T-cell (primary cell): ENCODE measurements at places on chromosomes 3 and 15.

- DNase-seq: no peak
These were observed 487.9 kb upstream of the SGO1 start for GRCh38 chr3:20673866-20674265.

DNA sequence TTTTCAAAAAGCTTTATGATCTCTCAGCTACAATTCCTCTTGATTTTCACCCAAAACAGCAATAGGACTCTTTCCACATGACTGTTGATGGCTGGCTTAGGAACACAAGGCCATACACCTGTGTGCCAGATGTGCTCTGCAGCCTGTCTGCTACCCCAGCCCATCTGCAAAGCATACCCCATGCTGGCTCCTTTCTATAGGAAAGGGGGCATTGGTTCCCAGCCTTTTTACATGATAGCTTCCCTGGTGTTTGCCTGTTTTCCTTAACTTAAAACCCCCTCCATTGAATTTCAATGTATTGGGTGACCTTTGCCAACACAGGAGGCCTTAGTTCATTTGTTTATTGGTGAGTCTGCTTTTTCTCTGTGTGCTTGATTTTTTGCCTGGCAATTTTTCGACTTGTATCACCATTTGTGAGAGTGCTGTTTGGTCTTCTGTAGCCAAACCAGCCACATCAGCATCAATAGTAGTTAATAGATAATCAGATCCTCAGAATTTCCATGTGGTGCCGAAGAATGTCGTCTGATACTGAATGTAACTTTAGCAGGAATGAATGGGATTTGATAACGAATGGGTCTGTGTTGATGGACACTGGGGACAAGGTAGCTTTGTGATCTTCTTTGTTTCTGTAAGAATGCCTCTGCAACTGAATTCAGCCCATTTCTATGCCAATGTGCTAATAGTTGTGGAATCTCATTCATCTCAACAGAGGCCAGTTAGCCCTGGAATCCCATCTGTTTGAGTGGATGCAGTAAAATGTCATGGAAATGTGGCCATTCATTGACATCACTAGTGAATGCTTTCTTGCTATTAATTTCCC, 272.2 kb upstream of the RARB start:
- no peak for DNase-seq

- DNase-seq: no peak
These were observed 637 bp upstream of the CCNDBP1 start for GRCh38 chr15:43184407-43185124.

GRCh38 chr3:45509038-45509767, 85.3 kb upstream of the LIMD1 start:
- no peak for DNase-seq

- DNase-seq: no peak
These were observed 332.0 kb downstream of the FHIT start for GRCh38 chr3:60919296-60919695.

DNA sequence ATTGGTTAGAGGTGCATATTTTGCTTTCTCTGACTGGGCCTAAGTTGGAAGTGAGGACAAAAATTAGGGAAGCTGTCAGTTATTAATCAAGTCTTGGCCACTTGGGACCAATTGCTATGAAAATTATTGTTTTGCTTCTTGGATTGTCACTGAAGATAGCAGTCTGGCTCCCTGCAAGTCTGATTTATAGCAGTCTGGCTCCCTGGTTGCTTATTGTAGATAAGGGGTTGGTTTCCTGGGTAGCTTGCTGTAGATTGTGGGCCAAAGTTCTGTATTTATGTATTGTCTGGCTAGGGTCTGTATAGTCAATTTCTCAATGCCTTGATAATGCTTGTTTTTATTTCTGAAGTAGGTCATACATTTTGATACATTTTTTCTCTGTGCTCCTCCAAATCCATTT, 13.3 kb upstream of the DRD3 start:
- DNase-seq: no peak

DNA sequence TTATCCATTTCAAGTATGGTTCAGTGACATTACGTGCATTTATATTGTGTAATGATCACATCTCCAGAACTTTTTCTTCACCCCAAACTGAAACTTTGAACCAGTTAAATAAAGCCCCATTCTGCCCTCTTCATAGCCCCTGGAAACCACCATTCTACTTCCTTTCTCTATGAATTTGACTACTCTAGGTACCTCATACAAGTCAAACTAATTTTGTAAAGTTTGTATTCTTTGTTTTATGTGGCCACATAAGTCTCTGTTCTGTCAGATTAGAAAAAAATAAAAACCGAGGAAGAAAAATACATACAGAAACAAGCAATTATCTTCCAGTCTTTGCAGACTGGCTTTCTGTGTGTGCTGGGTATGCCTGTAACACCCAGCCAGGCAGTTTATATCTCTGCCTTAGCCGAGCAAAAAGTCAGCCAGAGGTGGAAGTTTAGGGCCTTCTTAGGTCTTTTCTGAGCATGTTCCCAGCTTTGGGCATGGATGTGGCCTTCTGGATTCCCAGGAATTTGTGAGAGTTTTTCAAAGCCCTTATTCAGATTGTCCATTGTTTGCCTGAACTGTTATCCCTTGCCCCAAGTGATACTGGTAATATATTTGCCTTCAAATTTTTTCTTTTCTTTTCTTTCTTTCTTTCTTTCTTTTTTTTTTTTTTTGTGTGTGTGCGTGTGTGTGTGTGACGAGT, 6.0 kb upstream of the GRAMD1C start:
- DNase-seq: no peak

GRCh38 chr3:48617559-48617958, 4.0 kb downstream of the TMEM89 start:
- no peak for DNase-seq

- DNase-seq: no peak
These were observed 749 bp downstream of the SRGAP3 start for GRCh38 chr3:9248522-9249271.

DNA sequence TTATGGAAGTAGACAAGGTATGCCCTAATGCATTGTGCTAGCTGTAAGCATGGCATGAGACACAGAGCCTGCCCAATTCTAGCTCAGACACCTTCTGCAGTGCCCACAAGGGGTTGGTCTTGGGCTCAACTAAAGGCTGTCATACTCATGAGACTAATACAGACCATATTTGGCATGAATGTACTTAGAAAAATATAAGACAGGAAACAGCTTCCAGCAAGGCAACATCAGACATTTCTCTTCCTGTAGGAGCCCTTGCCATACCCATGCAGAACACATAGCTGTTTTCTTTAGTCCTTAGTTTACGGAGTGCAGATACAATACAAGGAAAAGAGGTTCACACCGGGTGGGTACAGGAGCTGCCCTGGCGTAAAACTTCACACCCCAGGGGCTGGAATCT, 30.5 kb upstream of the NR1I2 start:
- DNase-seq: no peak

DNA sequence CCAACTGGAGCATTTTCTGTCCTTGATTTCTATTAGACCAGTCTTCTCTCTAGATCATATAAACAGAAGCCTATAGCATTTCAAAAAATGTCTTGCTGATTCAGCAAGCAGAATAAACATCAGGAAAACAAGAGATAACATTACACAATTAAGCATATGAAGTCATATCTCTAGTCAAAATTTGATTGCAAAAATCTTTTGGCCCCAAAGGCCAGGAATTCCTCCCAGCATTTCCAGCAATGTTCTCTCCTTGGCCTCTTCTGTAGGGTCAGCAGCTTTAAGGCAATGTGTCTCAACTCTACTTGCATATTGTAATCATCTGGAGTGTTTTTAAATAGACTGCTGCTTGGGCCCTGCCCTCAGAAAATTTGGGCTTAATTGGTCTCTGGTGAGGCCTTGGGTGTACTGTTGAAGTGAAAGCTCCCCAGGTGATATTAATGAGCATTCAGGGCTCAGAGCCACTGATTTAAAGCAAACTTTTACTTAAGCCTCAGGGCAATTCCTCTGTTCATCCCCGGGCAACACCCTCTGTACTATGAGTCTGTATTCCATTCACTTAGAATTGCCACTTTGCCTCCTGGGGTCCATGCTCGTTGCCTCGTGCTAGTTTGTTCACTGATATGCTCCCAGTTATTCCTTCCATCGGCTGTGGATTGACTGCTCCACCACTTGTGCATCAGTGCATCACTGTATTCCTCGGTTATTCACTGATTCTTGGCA, 1072.6 kb downstream of the ROBO2 start:
- no peak for DNase-seq

DNA sequence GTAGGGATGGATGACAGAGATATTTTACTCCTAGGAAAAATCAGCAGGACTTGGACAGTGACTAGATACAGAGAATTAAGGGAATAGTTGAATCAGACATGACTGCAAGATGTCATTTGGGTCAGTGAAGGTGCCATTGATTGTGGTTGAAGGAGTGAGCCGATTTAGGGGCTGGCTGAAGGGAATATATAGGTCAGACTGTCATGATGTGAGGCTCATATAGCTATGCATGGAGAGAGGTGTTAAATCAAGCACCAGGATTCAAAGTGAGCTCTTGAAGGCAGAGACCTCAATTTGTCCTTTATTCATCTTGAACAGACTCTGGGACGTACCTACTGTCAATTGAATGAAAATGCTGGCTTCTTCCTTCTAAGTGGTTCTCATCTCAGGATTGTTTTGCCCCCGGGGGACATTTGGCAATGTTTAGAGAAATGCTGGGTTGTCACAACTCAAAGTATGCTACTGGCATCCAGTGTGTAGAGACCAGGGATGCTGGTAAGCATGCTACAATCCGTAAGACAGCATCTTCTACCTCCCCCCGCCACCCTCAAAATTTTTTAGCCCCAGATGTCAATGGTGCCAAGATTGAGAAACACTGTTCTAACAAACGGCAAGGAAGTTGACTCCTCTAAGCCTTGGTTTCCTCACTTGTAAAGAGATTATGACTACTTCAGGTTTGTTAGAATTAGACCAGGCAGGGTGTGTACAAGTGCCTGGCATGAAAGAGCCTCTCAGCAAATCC, 7.8 kb downstream of the ATP2C1 start:
- no peak for DNase-seq

- no peak for DNase-seq
These were observed 3.8 kb upstream of the PCOLCE2 start for GRCh38 chr3:142892714-142893113.

DNA sequence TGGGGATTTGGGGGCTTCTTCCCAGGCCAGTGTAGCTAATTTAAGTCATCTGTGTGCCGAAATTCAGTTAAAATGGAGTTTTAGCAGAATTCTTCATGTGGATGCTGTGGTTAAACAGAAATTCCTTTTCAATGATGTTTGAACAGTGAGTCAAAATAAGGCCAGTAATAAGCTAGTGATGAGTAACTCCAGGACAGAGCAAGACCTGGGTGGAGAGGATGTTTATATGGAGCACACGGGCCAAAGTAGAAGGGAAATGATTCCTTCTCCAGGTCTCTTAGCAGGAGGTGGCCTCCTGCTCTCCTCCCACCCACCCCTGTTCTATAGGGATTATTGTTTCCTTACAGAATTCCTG, 31.9 kb upstream of the UACA start:
- no peak for DNase-seq

- no peak for DNase-seq
These were observed 126.5 kb upstream of the CMC1 start for GRCh38 chr3:28114893-28115292.

DNA sequence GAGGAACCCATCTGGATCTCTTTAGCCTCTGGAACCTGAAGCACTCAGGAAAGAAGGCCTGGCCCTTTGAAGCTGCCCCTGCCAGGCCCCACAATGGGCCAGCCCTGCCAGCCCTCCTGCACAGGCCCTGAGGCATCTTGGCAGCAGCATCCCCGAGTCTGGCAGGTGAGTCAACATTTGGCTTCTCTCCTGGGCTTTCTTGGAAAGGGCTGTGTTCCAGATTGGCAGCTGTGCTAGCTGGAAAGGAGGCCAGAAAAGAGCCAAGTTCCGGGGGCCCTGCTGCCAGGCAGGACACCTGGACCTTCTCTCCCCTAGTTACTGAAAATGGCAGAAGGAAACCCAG, 187.2 kb downstream of the SHQ1 start:
- no peak for DNase-seq

DNA sequence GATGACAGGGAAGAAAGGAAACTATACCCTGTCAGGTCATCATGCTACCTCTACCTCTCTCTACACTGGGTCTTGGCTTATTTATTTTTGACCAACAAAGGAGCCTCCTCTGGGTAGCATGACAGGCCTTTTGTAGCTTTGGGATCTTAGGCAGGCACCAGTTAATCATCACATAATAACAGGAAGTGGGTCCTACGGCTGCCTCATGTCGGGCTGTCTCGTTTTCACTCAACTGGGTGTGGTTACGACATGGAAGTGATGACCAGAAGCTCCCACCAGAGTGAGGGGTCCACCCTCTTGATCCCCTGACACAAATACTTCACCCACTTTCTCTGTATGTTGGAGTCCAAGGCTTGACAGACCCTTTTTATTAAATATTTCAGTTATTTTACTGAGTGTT, 105.3 kb downstream of the CD47 start:
- DNase-seq: no peak

- no peak for DNase-seq
These were observed 5.5 kb downstream of the TM2D3 start for GRCh38 chr15:101646672-101647071.

DNA sequence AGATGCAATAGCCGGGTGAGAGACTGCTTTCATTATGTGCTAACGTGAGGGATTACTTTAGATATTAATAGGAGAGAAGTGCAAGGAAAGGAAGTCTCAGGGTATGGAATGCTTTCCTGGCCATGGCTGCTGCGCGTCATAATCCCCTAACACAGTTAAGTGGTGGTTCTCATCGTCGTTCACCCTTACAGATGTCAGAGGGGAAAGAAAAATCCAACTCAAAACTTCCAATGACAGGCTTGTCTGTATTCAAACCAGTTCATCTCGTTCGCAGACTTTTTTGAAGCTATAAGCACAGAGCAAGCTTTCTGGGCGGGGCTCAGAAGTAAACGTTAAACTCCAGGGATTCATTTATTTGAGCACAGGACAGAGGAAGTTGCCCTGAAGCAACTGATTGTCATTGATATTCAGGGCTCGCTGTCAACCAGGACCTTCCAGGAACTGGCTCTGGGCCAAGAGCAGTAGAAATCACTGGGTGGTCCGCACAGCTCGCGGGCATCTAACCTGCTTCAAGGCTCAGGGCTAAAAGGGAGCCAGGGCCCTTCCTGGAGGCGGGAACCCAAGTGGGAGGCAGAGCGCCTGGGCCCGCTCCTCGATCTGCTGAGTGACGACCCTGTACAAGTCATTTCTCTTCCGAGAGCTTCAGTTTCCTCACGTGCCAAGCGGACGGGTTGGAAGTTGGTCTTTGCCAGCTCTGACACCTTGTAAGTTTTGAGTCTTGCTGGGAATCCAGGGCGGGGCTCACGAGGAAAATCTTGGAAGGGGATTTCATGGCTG, 1.1 kb upstream of the LPP start:
- no peak for DNase-seq

DNA sequence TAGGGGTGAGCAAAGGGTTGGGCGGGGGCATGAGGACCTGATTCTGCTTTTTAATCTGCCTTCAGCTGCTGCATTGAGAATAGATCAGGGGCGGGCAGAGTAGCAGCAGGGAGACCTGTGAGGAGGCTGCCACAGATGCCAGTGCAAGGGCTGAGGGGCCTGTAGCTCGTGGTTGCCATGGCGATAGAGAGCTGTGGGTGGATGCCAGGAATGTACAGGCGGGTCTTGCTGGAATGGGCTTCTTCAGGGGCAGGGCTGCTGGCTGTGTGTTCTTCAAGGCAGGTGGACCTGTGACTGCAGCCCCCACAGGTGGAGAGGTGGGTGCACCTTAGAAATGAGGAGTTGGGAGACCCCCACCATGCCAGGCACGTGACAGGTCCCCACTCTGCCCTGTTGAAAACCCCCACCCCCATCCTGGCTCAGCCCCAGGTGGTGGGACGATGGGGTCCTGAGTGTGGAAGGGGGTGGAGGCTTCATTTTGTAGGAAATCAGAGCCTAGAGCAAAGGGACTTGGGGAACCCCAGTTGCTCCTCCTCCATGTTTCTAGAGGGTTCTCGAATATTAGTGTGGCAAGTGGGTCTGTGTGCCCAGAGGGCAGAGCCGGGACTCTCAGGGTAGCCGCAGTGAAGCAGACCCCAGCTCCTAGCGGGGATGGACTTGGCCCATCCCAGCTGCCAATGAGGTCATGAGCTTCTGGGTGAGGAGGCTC, 38.3 kb downstream of the SLC6A6 start:
- no peak for DNase-seq
